ENCODE measurements at places on chromosomes 3 and 15.
A peak's percentile ranks its signal among the peaks of the same experiment; 100 is the strongest.

DNA sequence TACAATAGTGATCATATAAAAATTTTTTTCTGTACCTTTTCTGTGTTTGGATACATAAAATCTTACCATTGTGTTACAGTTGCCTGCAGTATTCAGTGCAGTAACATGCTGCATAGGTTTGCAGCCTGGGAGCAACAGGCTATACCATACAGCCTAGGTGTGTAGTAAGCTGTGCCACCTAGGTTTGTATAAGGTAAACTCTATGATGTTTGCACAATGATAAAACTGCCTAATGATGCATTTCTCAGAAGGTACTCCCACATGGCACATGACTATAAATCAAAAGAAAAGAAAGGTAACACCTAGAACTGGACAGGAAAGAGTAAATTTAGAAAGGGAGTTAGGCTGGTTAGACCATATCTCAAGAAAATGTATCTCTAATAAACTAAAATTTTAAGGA is 293.5 kb downstream of the ULK4 start:
- DNase-seq: no peak

GRCh38 chr15:38186507-38186906 is 66.1 kb upstream of the SPRED1 start:
- DNase-seq: no peak

DNA sequence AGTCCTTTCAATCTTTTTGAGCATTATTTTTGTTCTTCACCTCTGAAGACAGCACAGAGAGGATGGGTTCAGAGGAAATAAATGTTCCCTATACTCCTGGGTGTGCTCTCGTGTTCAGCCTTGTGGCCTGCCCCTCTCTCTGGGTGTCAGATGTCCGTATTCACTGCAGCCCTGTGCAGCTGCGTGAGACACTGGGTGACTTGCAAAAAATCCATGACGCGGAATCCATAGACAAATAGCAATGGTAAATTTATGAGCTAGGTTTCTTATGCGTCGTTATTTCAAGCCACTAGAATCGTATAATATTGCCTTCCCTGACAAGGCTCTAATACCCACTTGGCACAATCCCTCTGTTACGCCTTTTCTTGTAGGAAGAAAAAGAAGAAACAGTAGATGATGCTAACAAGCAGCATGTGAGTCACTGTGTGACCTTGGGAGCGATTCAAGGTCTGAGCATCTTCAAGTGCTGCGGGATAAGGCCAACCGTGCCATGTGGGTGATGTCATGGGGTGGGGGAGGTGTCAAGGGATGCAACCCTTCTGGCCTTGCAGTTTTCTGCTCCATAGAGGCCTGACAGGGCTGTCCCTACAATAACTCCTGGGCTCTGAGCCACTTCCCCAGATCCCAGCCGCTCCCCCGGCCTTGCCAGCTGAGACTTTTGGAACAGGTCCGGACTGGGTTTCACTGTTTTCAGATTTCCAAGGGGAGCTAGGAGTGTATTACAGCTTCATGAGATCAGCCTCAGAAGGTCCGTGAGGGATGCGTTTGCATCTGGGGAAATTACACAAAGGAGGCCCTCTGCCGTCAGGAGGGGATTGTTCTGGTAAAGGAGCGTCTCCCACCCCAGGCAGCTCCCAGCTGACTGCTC is 47.6 kb upstream of the POMGNT2 start:
- no peak for DNase-seq

DNA sequence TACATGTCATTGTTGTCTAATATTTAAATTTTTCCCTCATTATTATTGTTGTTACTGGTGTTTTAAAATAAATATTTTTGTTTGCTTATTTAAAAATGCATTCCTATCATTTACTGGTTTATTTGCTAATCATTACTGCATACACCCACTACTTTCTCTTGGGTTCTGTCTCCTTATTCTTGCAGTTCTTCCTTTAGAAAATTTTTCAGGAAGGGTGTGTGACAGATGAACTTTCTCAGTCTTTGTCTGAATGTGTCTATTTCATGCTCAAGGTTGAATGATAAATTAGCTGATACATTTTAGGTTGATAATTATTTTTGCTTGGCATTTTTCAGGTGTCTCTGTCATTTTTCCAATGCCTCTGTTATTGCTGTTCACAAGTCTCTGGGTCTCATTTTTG is 7.4 kb downstream of the AQP9 start:
- DNase-seq: no peak

DNA sequence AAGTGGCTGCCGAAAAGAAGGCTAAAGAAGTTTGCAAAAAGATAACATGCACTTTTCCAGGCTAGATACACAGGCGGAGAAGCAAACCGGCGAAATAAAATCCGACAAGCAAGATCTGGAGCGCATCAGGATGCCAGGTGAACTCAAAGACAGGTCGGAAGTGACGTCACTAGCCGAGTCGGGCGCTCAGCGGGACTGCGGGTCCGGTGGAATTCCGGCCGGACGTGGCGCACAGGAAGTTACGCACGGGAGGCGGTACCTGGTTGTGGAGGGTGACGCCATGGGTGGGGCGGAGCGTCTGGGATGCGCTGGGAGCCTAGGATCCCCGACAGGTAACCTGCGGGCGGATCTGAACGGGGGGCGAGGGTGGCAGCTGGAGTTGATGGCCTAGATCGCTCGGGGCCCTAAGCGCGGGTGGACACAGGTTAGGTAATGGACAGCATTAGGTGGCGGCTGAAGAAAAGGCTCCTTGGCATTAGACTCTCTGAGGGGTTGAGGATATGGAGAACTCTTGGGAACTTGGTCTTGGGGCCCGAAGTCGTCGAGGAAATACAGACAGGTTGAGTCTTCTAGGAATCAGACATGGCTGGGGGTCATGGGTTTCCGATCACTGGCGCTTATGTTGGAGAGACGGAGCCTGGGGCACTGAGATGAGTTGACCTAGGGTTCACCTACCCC is 29.0 kb upstream of the EHHADH start:
- peak; percentile 89 for DNase-seq

- DNase-seq: no peak
Observed at GRCh38 chr3:12230877-12231276, 58.0 kb upstream of the PPARG start.

DNA sequence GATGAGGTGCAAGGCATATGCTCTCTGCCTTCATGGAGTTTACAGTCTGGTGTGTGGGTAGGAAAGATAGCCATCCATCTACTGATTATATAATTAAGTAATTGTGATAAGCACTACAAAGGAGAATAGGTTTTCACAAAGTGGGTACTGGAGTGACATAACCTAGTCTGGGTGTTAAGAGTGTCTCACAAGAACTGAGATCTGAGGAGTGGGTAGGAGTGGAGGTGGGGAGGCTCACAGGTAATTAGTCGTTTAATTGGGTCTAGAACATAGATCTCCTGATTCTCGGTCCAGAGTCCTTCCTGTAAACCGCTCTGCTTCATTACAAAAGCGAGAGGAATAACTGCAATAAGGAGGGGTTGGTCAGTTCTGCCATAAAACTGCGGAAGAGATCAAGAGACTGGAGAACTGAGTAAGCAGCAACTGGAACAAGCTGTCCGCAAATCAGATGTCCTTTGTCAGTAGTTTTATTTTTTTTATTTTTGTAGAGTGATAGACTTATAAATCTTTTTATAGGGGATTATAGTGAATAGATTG is 2.2 kb downstream of the NEO1 start:
- DNase-seq: no peak

GRCh38 chr3:47385796-47386195 is 5.0 kb downstream of the PTPN23 start:
- no peak for DNase-seq

DNA sequence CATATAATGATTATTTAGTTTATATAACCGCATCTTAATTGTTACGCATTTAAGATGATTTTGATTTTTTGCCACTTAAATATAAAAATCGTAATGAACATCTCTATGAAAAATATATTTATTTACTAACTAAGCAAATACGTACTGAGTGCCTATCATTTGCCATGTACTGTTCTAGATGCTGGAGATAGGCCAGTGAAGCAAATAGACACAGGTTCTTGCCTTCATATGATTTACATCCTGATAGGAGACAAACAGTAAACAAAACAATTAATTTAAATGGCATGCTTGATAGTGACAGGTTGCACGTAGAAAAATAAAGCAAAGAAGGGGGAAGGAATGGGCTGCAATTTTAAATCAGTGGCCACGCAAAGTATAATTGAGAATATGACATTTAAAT is 217.2 kb downstream of the KCNH8 start:
- DNase-seq: no peak

- no peak for DNase-seq
Observed at GRCh38 chr3:78070188-78070587, 1030.3 kb downstream of the ROBO2 start.

GRCh38 chr3:155184011-155184410 is 103.9 kb downstream of the MME start:
- no peak for DNase-seq

DNA sequence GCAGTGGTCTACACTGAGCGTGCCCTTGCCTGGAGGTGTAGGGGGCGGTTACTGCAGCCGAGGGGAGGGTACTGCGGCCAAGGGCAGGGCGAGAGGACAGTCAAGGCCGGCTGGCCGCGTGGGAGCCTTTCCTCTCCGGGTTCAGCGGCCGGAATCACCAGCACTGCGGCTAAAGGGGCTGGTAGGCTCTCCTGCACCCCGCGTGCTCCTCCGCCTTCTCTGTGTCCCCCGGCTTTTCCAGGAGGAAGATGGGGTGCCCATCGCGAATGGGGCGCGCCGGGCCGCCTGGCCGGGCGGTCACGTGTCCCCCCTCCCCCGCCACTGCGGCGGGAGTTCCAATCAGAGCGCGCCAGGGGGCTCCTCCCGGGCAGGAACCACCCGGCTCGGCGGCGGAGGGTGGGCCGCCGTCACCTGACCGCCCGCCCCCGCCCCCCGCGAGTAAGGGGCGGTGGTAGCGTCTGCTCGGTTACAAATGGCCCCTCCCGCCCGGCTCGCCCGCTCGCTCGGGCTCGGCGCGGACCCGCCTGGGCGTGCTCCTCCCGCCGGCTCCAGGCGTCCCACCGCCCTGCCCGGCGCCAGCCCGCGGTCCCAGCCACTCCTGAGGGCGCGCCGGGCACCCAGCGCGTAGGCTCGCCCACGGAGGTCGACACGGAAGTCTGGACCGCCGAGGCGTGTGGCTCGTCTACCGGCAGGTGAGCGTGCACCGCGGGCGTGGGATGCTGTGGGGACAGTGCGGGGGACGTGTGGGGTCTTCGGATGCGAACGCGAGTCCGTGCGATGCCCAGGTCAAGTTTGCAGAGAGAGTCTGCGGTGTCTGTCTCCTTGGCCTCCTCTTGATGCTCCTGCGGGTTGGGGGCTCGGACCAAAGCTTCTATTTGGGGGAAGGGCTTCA is 242.6 kb upstream of the TOPAZ1 start:
- no peak for DNase-seq

GRCh38 chr3:115403786-115404185 is 219.5 kb upstream of the GAP43 start:
- DNase-seq: no peak

GRCh38 chr3:63528325-63529000 is 124.0 kb upstream of the SNTN start:
- no peak for DNase-seq

- no peak for DNase-seq
Observed at GRCh38 chr15:41286665-41287333, 45.6 kb downstream of the OIP5 start.

- no peak for DNase-seq
Observed at GRCh38 chr3:78979028-78979427, 788.8 kb downstream of the ROBO1 start.

DNA sequence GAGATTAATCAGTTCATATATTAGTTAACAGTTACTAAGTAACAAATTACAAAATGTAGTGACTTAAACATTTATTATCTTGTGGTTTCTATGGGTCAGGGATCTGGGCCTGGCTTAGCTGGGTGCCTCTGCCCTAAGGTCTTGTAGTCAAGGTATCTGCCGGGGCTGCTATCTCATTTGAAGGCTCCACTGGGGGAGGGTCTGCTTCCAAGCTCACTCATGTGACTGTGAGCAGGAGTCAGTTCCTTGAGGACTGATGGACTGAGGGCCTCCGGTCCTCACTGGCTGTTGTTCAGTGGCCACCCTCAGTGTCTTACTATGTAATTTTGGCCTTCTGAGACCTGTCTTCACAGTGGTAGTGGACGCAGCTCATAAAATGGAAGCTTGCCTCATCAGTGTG is 135.9 kb upstream of the PLXNA1 start:
- no peak for DNase-seq

DNA sequence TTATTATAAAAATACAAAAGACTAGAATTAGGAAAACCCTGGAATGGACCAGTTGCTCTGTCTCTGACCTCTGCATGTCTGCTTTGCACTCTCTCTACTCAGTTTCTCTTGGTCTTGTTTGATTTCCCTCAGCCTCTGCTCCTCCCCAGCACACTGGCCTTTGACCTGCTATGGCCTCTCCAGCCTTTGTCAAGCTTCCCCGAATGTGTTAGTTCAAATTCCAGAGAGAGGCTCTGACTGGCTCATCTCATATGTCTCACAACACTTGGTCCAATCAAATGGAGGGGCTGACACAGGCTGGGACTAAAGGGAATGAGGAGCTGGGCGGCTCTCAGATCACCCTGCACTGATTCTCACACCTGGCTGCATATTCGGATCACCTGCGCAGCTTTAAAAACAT is 52.4 kb upstream of the CMTM8 start:
- DNase-seq: no peak

DNA sequence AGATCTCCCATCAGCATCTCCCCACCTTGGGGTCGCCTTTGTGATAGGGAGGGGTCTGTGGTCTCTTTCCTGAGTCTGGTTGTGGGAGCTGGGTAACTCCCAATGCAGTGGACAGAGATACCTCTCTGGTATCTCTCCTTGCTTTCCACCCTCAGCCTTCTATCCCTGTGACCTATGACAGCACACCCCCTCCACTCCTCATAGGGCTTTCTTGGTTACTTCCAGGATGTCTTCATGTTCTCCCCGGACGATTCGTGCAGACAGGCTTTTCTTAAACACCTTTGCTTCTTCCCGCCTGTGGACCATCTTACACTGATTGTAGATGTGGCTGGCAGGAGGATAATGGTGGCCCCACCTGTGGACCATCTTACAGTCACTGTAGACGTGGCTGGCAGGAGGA is 14.2 kb upstream of the NRROS start:
- no peak for DNase-seq

DNA sequence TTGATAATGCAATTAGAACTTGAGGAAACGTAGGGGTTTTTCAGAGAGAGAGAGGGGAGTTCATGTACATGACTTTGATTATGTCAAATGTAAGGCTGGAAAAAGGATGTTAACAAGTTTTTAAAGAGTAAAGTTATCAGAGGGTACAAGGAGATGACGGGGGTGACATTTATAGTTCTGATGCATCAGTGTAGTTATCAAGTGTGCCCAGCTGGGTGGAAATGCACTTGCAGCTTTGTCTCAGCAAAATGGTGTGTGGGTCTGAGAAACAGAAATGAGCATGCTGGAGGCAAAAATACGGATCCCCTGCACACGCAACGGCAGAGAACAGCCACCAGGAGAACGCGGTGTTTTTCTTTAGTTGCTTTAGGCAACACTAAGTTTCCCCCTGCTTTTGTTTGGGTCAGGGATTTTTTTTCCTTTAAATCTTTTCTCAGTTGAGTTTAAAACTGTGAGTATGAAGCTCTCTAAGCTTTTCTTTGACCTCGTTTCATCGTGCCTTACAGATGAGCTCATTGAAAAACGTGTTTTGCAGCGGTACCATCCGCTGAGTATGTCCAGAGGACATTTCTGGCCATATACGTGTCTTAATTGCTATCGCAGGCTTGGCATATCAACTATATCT is 205.4 kb downstream of the PDZRN3 start:
- no peak for DNase-seq

- DNase-seq: no peak
Observed at GRCh38 chr3:157471064-157471463, 32.2 kb downstream of the VEPH1 start.

GRCh38 chr3:161690299-161690620 is 193.7 kb downstream of the OTOL1 start:
- no peak for DNase-seq
